Mammary epithelial cell (primary cell): ENCODE measurements at places on chromosomes 3 and 15.

GRCh38 chr3:94336046-94336753 is 273.3 kb downstream of the NSUN3 start:
- peak; percentile 40 for DNase-seq

DNA sequence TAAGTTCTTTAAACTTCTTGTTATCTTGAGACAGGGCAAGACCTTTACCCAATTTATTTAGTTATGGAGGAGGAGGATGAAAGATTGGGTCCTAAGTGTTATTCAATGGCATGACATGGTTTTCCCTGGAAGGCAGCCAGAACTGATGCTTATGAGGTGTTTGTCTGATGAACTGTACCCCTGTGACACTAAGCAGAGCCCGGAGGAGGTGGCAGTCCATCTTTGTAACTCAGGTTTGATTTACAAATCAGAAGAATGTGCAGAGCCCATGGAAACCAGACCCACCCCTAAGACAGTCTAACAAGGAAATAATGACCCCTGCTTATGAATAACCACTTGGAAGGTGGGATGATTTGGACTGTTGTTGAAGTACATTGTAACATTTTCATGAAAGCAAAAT is 878.6 kb upstream of the NR2F2 start:
- no peak for DNase-seq

GRCh38 chr3:105085506-105085905 is 281.2 kb upstream of the ALCAM start:
- DNase-seq = no peak

DNA sequence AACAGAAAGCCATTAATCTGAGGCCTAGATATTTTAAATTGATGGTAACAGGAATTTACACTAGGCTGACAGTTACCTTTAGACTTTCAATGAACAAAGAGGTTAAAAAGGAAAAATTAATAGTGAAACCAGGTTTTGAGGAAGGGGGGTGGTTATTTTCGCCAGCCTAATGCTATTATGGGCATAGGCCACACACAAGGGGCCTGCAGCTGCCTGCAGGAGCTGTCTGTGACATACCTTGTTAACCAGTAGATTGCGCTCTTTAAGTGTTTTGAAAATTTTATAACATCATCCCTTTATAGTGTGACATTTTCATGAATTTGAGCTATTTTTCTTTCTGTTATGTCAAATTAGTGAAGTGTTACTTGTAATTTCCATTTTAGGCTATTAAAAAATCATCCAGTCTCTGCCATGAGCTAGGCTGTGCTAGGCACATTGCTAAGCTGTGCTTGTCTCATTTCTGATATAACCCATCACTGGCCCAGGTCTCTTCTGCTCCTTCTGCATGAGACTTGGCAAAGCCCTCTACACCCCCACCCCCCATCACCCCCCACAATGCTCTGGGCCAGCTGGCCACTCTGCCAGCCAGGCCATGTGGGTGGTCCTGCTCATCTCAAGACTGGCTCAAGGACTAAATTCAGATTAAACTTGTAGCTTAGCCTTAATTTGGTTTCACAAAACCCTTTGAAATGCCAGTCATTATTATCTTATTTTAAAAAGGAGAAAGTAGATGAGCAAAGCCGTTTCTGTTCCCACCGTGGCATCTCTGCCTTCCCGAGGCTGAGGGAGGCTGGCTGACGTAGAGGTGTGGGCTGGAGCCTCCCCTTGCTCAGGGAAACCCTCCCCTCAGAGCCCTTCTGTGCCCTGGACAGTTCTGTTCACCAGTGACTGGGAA is 48.4 kb upstream of the SEC22A start:
- DNase-seq = no peak

- DNase-seq = no peak
Measured at GRCh38 chr3:34851137-34851536, 788.2 kb upstream of the ARPP21 start.

DNA sequence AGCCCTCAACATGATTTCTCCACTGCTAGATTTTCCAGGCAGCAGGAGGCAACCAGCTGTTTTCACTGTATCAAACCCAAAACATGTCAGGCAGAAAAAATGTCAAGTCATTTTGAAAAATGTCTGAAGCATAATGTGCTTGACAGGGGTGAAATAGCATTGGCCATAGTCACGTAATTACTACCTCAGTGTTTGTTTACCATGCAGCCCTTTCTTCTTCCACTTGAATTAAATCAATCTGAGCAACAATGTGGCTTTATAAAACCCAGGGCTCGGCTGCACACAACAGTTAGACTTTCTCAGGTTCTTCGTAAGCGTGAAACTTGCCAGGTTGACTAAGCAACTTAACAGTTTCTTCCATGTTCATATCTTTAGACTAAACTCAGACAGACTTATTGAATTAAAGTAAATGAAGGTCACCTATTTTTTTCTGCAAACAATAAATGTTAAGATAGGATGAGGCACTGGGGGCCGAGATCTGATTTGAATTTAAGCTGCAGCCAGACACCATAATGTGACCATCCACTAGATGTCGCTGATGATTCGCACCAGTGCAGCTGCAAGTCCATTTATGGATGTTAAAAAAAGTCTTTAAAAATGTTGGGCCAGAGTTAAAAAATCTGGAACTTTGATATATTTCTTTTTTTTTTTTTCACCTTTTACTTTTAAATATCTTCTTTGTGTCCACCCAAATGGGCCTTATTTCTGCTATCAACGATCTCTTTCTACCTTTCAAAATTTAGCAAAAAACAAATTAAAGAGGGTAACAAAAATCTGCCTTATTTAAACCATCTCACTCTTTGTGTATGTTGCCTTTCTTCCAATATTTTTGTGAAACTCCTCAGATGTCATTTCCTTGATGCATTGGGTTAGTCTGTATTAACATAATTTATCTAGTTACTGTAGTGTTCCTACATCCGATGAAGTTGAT is 305.9 kb downstream of the CACNA2D3 start:
- DNase-seq = peak; percentile 26

DNA sequence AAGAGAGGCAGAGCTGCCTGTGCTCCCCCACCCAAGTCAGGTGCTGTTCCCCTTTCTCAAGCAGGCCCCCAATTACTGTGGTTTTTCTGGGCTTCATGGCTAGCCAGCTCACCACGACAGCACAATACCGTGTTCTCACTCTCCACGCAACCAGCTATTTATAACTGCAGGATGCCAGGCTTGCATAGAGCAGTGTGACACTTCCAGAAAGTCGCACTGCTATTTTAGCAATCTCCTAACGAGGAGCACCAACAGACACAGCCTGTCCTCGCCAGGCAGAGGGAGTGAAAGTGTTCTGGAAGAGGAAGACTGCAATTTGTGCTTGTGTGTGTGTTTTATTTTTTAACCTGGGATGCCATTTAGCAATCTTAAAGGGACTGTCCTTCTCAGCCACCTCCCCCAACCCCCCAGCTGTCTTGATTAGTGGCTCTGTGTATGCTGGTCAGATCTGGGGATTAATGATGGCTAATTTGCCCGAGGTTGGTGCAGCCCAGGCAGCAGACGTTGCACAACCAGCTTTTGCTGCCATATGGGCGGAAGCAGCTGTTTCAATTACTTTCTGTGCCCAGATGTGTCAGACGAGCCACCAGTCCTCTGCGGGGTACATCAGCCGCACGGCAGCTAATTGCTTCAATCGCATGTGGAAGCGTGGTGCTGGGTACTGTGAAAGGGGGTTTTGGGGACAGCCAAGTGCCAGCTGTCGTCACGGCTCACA is 268.0 kb upstream of the ARRDC4 start:
- no peak for DNase-seq

DNA sequence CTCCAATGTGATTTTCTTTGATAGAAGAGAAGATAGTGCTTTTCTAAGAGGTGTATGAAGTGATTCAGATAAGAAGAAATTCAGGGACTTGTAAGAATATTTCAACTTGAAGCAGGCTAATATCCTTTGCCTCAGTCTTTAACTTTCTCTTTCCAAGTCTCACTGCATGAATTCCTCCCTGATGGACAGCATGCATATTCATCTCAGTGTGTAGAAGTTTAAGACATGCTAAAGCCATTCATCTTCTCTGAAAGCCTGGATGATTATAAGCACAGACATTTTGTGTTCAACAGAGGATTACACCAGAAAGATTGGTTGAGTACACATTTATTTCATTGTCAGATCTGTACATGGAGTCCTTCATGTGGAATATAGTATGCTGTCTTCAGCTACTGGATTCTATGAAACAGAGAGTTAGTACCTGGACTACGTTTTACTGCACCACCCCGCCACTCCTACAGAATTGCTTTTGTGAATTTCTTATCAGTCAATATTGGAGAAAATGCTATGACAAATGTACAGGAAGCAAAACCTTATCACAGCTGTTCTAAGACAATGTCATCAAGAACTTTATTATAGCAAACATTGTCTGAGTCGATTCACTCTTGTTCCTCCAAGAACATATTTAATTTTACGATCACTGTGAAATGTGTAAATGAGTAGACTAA is 1346.1 kb downstream of the OTOL1 start:
- DNase-seq = no peak
